COLO829 (cell line): ENCODE measurements at places on chromosomes 5 and 9.
A peak's percentile ranks its signal among the peaks of the same experiment; 100 is the strongest.

- no peak for DNase-seq
These were observed 276.7 kb downstream of the CDH10 start for GRCh38 chr5:24368115-24368514.

GRCh38 chr5:168073311-168073710 is 218.1 kb upstream of the WWC1 start:
- DNase-seq, result no peak

DNA sequence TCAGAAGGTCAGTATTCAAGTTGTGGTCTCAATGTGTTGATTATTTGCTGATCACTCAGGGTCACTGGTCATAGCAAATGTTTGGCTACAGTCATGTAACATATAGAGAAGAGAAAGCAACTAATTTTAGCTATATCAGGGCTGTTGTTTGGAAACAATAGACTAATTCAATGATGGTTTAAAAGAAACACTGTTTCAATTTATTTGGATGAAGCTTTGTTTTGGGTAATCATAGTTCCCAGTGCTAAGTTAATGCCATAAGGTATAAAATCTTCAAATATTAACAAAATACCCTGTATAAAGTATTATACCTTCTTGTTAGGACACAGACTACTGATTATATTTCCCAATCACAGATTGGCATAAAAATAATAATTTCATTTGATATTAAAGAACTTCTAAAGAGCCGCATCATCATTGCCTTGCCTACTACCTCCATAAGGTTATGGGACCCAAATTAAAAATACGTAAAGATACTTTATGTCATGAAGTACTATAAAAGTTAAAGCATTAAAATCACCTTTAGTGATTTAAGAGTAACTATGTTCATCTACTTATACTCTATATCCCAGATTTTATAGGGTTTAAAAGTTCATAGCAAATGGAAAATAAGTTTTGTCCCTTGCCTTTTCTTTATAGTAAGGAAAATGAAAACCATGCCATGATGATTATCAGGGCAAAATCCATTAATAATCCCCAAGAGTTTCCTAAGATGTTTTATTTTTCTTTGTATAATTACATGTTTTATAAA is 6.0 kb downstream of the NR3C1 start:
- no peak for DNase-seq

GRCh38 chr5:4225741-4226140 is 630.1 kb downstream of the IRX1 start:
- DNase-seq, result no peak

GRCh38 chr9:7146582-7146981 is 388.8 kb downstream of the KDM4C start:
- no peak for DNase-seq

DNA sequence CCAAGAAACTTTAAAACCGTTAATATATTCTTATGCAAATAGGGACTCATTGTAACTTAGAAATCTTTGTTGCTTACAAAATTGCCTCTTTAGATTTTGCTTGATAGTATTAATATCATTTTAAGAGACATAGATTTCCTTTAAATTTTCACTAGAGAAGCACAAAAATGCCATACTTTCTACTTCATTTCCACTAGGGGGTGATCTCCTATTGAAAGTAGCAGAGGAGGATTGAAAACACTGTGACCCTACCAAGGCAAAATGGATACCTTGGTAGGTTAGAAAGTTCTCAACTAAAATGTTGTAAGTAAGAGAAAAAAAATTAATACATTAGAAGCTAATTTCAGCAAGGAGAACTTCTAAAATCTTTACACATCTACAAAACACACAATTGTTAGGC is 204.9 kb downstream of the CHSY3 start:
- peak; percentile 4 for DNase-seq

- DNase-seq, result no peak
These were observed 62.9 kb upstream of the BARX1 start for GRCh38 chr9:94017939-94018531.

- no peak for DNase-seq
These were observed 214.1 kb downstream of the HSPA4 start for GRCh38 chr5:133265720-133266526.

DNA sequence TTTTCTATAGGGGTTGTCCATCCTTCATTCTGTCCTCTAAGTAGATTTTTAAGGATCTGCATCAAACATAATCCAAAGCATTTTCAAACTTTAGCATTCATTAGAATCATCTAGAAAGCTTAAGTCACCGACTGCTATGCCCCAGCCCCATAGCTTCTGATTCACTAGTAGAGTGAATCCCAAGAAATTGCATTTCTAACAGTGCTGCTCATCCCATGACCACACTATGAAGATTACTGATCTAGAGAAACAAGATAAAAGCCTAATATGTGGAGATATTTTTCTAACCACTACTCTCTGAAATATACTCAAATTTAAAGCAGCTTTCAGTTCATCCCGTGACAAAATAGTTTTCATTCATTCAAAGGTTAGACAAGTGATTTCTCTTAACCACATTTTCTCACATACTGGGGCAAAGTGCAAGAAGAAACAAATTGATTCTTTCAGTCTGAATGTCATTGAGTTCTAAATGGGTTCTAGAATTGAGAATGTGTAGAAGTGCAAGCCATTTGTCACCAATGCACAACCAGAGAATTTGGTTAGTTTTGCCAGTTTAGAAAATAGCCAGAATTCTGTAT is 286.9 kb upstream of the CD180 start:
- DNase-seq, result no peak

DNA sequence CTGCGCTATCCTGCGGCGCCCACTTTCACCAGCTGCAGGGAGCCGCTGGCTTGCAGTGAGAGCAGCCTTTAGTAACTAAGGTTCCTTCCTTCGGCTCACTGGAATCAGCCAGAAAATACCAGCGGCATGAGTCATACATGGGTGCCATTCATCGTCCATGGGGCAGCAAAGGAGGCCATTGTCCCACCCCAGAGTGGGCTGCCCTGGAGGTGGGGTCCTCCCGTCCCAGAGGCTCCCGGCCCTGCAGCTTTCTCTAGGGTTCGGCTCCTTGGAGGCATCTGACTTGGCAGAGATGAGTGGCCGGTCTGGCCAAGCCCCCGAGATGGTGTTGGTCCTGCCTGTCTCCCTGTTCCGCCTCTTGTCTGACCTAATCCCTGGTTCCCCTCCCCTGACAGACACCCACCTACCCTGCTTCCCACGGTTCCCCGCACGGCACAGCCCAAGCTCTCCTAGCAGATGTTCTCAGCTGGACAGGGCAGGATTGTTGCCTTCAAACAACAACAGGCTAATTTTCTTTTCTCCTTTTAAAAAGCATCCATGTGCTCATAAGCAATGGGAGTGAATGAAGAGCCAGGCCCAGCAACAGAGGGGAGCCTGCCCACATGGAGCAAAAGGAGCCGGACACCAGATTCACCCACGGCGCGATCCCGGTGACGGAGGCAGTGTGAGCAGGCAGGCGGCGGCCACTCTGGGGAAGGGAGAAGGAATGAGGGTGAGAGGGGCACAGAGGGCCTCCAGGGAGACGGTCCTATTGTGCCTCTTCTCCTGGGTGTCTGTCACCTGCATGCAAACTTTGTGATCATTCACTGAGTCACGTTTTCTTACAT is 97.0 kb upstream of the COL5A1 start:
- DNase-seq, result peak; percentile 94

DNA sequence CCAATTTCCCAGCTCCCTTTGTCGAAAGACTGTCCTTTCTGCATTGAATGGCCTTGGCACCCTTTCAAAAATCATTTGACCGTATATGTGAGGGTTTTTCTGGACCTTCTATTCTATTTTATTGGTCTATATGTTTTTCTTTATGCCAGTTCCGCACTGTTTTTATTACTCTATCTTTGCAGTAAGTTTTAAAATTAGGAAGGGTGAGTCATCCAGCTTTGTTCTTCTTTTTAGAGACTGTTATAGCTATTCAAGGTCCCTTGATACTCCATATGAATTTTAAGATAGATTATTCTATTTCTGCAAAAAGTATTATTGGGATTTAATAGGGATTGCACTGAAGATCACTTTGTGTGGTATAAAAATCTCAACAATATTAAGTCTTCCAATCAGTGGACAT is 44.2 kb upstream of the STARD4 start:
- no peak for DNase-seq

GRCh38 chr5:10295619-10296326 is 11.9 kb downstream of the CMBL start:
- no peak for DNase-seq

DNA sequence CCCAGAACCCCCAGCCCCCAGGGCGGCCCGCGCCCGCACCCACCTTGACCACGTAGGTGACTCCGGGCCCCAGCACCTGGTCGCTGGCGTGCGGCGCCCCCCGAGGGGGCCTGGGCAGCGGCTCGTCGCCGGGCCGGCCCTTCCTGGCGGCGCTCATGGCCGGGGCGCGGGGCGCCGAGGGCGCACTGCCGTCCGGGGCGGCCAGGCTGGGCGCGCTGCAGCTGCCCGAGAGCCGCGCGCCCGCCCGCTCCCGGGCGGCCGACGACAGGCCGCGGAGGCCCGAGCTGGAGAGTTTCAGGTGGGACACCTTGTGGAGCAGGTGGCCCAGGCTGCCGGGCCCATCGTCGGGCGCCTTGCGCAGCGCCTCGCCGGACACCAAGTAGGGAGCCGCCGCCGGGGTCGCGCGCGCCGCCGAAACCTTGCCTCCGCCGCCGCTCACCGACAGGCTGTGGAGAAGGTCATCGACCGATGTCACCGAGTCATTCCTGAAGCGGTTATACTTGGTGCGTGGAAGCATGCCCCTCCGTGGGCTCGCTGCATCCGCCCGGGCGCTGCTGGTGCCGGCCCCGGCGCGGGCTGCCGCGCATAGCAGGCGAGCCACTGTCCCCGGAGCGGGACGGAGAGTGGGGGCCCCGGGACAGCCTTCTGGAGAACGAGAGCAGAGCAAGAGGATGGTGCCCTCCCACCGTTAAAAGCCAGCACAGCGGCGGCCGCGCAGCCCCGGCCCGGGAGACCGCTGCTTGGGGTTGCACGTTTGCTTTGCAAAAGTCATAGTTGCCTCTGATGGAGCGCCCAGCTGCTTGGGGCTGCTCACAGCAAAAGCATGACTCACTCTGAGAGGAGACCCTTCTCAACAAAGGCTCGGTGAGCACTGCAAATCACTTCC is at the start of gene SHC3:
Gene SHC3, minus strand, starts transcription at position 875 of the 886 bp plus-strand sequence. Its CDS starts 358 bp downstream, at position 517.
- DNase-seq, result no peak

- no peak for DNase-seq
These were observed 3.7 kb upstream of the CAMK2A start for GRCh38 chr5:150293091-150293941.

DNA sequence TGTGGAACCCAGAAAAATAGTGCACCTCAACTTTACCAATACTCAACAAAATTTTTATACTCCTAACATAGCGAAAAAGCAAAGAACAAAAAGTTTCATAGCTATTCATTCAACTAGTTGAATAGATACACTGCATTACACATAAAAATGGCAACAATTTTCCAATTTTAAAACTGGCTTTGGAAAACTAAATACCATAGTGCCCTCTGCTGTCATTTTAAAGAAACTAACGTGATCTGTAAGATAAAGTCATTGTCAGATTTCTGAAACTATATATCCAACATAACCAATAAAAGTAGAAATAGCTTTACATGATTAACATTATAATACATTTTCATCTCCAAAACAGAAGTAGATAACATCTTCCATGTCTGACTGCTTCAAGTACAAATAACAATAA is 31.6 kb downstream of the DTWD2 start:
- no peak for DNase-seq

DNA sequence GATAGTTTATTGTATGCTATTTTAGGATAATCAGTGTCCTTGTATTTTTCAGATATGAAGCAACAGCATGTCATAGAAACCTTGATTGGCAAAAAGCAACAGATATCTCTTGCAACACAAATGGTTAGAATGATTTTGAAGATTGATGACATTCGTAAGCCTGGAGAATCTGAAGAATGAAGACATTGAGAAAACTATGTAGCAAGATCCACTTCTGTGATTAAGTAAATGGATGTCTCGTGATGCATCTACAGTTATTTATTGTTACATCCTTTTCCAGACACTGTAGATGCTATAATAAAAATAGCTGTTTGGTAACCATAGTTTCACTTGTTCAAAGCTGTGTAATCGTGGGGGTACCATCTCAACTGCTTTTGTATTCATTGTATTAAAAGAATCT is 14.5 kb downstream of the CCT5 start:
- no peak for DNase-seq

DNA sequence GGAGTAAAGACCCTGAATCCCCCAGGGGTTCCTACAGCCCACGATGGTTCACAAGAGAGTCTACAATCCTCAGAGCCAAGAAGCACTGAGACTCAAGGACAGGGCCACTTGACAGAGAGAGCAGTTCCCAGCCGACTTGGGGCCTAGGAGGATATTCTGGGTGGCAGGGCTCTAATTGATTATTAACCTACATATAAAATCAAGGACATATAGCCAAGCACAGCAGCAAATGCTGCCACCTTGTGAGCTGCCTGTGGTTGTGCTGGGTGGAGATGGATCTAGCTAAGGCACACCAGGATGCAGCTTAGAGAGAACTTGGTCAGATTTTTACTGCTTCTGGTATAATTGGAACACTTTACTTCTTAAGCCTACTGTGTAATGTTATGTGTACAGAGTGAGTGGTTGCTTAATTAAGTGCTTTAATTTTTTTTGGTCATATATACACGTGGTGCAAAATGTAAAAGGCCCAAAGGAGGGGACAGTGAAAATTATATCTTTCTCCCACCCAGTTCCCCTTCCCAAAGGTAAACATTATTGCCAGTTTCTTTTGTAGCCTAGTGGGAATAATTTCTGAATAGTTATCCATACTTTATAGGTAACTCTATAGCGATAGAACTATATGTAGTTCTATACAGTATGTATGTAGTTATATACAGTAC is 78.8 kb downstream of the F2RL2 start:
- no peak for DNase-seq

GRCh38 chr5:79124607-79125006 is 13.0 kb downstream of the BHMT start:
- DNase-seq, result no peak

GRCh38 chr9:69143291-69143690 is 30.8 kb upstream of the TJP2 start:
- DNase-seq, result no peak

DNA sequence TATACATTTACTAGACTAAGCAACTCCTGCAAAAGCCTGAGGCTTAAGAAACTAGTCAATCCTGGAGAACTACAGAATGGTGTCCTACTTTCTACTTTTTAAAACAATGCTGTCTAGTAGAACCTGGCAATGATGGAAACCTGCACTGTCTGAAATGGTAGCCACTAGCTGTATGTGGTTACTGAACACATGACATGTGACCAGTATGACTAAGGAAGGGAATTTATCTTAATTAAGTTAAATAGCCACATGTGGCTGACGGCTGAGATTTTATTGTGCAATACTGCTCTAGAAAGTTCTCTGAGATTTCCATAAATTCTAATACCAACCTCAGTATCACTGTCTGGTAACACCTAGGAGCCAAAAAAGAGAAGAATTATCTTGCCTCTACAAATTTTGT is 44.9 kb upstream of the RAPGEF6 start:
- DNase-seq, result peak; percentile 5

GRCh38 chr9:20397348-20397747 is 225.0 kb downstream of the MLLT3 start:
- no peak for DNase-seq

DNA sequence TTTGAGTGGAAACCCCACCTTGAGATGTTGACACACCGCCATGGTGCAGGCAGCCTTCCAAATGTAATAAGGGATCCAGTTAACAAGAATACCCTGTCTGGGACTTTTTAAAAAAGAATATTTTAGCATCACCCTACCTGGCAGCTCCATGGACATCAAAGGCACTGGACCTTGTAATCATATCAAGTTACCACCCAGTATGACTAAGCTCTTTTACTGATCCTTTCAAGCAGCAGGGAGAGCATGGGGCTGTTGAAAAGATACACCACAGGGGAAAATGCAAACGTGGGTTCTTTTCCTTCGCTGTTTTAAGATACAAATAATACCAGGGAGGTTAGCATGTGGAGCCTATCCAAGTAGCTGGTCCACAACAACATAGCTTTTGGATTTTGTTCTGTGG is 211.2 kb downstream of the SAXO1 start:
- DNase-seq, result no peak
